Kidney epithelial cell (primary cell): ENCODE measurements at places on chromosomes 11 and 22. TPM values are rescaled to one million over a fixed set of nuclear protein-coding genes. Genes with fewer than 3 reads are reported as not detected.

DNA sequence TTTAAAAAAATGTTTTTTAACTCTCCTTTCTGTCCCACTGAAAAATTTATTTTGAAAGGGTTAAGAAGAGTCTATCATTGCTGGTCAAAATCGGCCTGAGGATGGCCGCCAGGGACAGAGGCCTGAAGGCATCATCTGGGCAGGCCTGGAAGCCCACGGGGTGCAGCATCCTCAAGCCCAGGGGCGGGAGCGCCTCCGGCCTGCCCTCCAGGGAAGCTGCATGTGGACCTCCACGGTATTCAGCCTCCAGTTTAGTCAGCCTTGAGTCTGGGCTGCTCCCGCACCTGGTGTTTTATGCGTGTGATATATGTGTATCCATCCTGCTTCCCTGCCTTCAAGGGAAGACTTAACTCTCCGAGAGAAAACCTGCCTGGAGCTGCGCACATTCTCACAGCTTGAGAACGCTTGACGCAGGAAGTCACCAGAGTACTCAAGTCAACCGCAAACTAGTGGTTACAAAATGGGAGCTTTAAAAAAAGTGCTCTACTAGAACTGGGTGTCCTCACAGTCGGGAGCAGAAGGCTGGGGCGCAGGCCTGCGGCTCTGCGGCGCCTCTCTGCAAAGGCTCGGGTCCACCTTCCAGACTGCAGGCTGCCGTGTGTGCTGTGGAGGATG, 13.6 kb upstream of the BID start:
- no peak for DNase-seq

The OR5A1 gene
- not detected in 2 replicates for total RNA-seq

DNA sequence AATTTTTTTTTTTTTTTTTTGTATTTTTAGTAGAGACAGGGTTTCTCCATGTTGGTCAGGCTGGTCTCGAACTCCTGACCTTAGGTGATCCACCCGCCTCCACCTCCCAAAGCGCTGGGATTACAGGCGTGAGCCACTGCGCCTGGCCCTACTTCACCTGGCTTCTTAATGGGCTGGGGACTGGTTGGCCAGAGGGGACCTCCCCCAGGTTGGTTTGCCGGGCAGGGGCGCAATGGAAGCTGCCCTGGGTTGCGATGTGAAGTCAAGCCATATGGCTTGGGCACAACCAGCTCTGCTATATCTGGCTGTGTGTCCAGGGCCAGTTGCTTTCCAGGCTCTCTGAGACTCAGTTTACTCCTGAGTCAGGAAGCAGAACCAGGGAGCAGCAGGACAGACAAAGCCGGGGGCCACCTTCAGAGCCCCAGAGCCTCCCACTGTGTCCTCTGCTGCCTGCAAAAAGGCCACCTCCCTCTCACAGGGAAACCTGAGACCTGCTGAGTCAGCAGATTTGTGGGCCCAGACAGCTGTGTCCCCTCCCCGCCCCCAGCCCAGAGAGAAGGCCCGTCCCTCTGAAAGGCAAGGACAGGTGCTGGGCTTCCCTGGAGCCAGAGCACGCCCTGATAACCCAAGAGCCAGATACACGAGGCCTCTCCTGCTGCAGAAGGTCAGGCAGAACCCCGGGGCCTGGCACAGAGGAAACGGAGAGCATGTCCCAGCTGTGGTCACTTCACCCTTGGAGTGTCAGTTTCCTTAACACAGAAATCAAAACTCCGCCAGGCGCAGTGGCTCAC, 29.2 kb upstream of the DAGLA start:
- no peak for DNase-seq

GRCh38 chr11:18071098-18071705, 25.1 kb upstream of the TPH1 start:
- DNase-seq = no peak

The VWA5A gene
- 26.6 and 33.4 TPM in 2 replicates for total RNA-seq

DNA sequence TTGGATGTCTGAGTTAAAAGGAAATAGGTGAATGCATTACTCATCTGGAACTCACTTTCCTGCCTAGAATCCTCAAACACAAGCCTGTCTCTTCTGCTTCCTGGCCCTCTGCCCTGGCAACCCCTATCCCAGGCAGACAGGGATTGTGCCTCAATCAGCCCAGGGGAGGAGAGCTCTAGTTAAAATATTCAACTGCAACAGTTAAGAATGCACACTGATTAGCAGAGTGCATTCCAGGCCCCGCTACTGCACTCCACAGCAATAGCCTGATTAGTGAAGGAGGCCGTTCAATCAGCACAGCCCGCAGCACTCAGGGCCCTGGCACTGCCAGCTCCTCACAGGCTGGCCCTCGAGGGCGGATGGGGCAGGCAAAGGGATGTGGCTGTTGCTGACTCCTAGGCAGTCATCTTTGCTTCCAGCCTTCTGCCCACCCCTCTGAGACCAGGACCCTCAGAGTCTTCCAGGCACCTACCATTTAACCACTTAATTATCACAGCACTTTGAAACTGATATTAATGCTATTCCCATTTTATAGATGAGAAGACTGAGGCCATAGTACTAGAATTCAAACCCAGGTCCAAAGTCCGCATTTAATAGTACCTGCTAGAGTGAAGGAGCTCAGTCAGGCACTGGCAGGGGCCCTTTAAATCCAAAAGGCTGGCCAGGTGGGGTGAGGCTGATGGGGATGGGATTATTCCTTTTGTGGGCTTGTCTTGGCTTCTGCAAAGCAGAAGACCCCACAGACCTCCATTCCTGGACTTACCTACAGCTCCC, 435.3 kb downstream of the SOX6 start:
- no peak for DNase-seq

DNA sequence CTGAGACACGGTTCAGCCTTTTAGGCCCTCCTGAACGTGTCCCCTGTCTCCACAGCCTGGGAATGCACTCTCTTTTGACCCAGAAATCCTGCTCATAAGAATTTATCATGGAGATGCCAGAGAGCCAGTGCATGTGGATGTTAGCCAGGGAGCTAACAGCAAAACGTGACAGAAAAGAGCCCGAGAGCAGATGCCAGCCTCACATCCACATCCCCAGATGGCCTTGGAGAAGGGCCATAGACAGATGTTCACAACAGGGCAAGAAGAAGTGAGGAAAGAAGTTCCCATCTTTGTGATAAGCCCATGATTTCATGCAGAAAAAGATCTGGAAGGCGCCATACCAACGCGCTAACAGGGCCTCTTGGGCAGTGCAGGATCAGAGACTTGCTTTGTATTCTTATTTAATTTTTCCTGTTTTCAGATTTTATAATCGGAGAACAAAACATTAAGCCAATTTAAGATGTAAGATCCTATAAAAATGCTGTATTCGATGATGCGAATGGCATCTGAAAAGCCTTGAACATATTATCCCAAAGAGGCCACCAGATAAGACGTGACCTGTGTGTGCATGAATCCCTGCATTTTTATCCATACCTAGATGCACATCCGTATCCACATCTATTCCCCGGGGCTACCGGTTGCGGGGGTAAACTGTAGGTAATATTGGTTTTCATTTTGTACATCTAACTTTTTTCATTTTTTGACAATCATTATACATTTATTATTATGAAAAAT, 48.7 kb downstream of the IGLL5 start:
- DNase-seq = no peak

DNA sequence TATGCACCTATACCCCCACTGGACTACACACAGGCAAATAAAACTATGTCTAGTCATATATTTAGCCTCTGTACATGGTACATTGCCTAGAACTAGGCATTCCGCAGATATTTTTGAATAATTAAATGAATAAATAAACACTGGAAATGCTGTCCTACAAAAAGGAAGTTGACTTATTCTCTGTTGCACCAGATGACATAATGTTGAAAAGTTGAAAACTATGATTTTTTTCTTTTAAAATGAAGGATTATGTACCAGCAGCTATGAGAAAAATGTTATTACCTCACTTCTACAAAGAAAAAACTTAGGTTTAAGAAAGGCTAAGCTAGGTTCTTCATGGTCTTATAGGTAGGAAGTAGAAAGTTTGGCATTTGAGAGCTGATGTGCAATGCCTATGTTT, 856.6 kb downstream of the METTL15 start:
- DNase-seq = no peak

The ASPHD2 gene
- 10.6 and 16.3 TPM in 2 replicates for total RNA-seq

- no peak for DNase-seq
Observed at GRCh38 chr22:37498289-37498909, 12.2 kb upstream of the MFNG start.

DNA sequence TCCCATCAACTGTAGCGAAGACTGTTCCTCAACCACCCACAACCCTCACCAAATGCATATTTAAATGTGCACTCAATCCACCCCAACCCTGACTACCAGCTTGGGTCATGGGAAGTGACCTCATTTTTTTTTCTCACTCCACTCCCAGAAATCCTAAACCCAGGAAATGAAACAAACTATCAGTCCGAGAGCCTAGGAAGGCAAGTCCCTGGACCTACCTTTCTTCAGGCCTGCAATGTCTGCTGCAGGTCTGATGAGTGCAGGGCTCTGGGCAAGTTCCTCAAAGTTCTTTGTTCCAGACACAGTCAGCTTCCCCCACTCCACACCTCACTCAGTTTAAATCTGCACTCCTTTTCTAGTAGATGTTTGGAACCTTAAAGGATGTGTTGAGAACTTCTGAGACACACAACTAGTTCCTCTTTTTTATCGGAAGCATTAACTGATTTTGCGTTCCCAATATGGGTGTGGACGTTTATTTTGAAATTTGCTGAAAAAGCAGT, at the start of gene MS4A4E:
TSS of gene MS4A4E (minus strand) at position 398 of the 500 bp plus-strand sequence. CDS start 13,082 bp downstream, outside the sequence.
- DNase-seq = no peak

The C22orf15 gene
- total RNA-seq = 0.34 TPM in 1 of 2 replicates, not detected in the other

The VSIG10L2 gene
- not detected in 2 replicates for total RNA-seq

DNA sequence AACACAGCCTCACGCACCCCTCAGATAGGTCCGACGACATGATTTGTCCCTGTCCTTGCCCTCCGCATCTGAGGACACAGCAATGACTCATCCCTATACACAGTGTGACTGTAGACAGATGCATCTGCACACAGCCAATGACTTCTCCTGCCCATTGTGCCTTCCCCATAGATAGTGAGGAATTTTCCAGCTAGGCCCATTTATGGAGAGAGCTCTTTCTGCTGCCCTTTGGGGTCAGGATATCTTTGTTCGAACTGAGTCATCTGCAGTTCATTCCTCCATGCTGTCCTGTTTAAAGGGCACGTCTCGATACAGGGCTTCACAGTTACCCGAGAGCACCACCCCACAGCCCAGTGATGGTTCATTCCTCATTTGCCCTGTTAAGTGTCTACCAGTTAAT, 96.7 kb downstream of the LARGE1 start:
- no peak for DNase-seq

GRCh38 chr11:63866211-63866610, 27.3 kb downstream of the MARK2 start:
- no peak for DNase-seq

DNA sequence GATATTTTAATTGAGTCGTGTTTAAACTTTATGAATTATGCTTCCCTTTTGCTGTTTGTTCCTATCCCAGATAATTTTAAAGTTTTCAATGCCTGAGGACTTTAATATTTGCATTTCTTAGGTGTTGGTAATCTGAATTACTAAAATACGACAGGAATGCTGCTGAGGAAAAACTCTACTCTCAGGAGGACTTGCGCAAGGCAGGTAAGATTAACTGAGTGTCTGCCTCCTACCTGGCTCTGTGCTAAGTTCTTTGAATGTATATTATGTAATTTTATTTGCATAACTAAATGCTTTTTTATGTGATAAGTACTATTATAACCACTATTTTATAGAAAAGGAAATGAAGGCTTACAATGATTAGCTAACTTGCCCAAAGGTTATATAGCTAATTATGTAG, 2.7 kb upstream of the KCNA4 start:
- no peak for DNase-seq

The TMPRSS6 gene
- not detected in 2 replicates for total RNA-seq

GRCh38 chr11:103920449-103920848, 116.0 kb upstream of the DDI1 start:
- DNase-seq = peak; percentile 16

GRCh38 chr22:22484023-22484422, 24.5 kb downstream of the ZNF280B start:
- no peak for DNase-seq

The GLB1L3 gene
- 0.75 and 1.2 TPM in 2 replicates for total RNA-seq
